ENCODE measurements at places on chromosomes 2 and 18.

DNA sequence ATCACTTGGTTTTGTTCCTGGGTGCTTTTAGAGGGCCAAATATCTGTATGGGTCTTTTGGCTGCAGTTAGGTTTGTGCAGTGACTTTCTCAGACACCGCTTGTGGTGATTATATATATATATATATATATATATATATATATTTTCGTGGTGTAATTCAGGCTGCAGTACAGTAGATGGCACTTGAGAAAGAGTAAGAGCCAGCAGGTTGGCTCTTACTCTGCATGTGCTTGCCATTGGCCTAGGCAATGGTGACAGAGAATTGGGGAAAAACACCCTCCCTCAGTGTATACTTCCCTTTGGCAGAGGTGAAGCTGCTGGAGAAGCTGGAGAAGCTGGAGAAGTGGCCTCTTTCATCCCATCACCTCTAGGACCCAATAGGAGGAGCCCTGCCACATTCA, 22.2 kb upstream of the MYL1 start:
- DNase-seq, result peak; percentile 4

GRCh38 chr2:28399289-28399688, 6.6 kb downstream of the FOSL2 start:
- DNase-seq, result no peak

DNA sequence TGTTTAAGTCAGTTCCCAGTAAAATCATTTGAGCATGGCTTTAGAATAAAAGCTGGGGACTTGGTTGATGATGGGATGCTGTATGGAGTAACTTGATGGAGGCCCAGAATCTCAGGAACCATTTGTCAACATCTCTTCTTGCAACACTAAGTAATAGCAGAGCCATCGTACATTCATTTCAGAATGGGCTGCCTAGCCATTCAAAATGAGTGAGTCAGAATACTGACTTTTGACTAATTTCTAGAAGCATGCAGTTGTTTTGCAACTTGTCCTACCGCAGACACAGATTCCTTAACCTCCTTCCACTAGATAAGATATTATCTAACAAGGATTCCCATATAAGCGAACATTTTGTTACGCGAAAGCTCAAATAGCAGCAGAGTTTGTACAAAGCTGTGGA, 229.5 kb downstream of the CNTNAP5 start:
- DNase-seq, result no peak

DNA sequence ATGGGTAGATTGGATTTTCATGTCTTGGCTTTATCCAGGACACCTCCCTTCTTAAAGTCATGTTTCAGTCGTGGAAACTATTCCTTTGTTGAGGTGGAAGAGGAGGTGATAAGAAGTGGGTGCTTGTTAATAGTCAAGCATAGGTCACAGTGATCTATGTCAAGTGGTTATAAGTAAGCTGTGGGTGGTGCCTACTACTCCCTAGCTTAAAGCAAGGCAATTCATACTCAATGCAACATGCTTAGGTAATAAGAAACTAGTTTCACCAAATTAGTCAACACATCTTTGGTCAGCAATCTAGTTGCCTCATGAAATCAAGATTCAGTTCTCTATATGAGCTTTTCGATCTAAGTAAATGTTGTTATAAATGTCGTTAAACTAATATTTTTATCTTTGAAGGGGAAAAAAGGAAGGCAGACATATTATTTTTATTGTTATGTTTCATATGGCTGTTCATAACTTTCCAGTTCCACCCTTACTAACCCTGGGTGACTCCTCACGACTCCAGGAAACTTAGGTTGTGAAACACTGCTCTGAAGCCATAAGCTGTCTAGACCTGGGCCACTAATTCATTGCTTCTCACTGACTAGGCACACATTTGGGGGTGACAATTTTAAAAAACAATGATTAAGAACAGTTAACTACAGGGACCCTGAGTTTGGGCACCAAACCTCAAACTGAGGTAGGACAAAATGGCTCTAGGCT, 5.8 kb upstream of the ABCB11 start:
- peak; percentile 79 for DNase-seq

GRCh38 chr2:216634370-216635148, 1.3 kb downstream of the IGFBP2 start:
- DNase-seq, result no peak

GRCh38 chr18:59848002-59848401, 51.8 kb upstream of the PMAIP1 start:
- peak; percentile 35 for DNase-seq

- no peak for DNase-seq
These were observed 33.1 kb upstream of the TTC39C start for GRCh38 chr18:23981369-23981980.
